ENCODE measurements at places on chromosomes 2 and 18. TPM values are rescaled to one million over a fixed set of nuclear protein-coding genes. Genes with fewer than 3 reads are reported as not detected.

CNTNAP5 gene
- total RNA-seq = not detected

ANKRD30B gene
- not detected for total RNA-seq

PLB1 gene
- 0.49 TPM for total RNA-seq

AQP12B gene
- not detected for total RNA-seq

INHBB gene
- total RNA-seq = 0.27 TPM

TFPI gene
- total RNA-seq = 29.1 TPM

DYNAP gene
- not detected for total RNA-seq

RAB31 gene
- total RNA-seq = 46.9 TPM

LINC00305 gene
- not detected for total RNA-seq

ANTXR1 gene
- total RNA-seq = 25.7 TPM

DLX1 gene
- 2.0 TPM for total RNA-seq

WNT6 gene
- total RNA-seq = 1.4 TPM

TGIF1 gene
- 242 TPM for total RNA-seq

ACTG2 gene
- total RNA-seq = 0.89 TPM

HAAO gene
- total RNA-seq = not detected

SCN2A gene
- total RNA-seq = 0.25 TPM

DTNA gene
- total RNA-seq = 9.6 TPM

CCDC85A gene
- 0.10 TPM for total RNA-seq

C2orf78 gene
- total RNA-seq = 1.5 TPM

- no peak for DNase-seq
These were observed 311.5 kb upstream of the GYPC start for GRCh38 chr2:126344493-126344892.

DNA sequence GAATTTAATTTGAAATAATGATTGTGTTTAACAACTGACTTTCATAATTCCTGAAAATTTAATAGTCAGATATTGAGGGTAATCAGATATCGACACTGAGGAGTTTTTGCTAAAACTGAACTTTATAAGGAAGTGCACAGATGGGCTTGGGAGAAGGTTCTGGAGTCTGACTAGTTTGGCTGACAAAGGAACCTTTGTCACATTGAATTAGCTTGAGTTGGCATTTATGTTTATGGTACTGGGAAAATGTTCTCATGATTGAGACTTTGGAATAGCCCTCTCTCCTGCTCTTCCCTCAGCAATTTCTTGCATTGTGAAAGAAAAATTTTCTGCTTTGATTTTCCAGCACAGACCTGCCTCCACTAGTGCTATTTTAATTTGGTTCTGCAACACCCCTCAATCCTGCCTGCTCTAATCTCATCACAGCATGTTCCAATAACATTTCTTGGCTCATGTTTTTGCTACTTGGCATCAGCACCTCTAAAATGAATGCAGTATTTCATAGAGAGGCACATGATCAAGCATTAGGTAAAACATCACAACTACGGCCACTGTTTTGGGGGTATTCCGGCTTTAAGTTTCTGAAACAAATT is 133.9 kb upstream of the FSHR start:
- no peak for DNase-seq

DNA sequence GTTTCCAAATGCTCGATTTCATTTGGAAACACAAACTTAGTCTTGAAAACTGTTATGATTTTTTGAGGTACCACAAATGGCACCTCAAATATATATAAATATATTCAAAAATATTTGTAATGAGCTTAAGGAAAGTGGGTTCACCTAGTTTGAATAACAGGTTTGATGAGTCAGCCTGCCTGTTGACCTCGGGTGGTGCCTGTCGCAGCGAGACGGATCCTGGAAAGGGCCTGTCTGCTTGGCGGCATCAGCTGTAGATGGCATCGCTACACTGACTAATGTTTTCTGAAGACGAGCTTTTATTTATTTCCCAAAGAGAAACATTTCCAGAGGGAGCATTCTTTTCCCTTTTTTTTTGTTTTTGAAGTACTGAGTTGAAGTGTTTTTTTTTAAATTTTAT is 6.9 kb downstream of the ALLC start:
- DNase-seq = no peak

DNA sequence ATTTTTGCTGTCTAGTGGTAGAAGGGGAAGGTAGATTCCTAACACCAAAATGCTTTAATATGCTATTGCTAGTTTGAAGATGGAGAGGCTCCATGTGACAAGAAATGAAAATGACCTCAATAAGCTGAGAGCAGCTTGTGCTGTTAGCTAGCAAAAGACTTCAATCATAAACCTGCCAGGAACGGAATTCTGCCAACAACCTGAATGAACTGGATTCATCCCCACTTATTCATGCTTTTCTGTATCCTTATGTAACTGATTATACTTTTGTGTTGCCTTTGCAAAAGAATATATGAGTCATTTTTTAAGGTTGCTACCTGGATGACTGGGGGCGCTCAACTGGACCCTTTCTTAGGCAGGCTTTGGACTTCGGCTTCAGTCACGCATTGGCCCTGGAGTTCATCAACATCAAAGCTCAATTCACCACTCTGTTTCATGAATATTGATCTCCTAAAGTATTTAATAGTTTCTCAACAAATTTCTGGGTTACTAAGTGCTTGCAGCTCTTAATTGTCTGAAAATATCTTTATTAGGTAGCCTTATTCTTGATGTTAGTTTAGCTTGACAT is 97.5 kb upstream of the KCNJ3 start:
- DNase-seq = no peak

DNA sequence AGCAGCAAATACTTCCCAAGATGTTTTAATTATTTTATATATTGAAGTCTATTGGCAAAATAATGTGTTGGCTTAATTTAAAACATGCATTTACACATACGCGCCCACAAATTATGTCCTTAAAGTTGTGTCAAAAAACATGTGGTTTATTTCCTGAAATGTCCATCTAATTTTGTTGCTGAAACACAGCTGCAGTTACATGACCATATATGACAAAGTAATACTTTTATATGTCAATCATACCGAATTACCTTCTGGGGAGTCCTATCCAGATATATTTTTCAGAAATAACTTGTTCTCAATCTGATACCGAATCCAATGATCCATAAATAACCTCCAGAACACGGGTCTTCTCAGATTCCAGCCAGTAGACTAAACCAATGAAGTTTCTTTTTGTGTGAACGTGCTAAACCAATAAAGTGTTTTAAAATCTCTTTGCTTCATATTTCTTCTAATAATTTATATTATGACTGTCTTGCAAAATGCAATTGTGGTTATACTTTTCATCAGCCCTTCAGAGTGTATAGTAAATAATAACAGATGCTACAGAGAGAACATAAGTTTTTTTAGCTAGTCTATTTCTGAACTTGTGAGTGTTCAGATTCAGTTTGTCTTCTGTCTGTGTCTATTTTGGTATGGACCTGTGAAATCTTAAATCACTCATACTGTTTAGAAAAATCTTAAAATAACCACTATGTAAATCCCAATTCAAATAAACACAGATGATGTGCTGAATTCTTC is 2.4 kb downstream of the SCG2 start:
- no peak for DNase-seq

DNA sequence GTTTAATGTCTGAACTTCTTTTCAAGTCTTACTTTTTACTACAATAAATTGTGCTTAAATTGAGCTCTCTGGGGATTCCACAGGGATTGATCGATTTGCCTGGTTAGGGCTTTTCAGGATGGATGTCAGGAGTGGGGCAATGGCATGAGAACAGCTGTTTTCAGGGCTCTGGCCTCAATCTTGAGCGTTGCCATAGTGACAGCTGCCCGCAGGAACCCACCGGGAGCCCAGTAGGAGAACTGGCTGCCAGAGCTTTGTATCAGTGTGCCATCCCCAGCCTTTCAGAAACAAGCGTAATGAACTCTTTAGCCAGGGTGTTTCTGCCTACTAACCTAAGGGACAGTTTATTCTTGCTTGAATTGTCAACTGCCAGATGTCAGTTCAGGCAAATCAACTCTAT is 93.5 kb downstream of the GALNT3 start:
- no peak for DNase-seq

DNA sequence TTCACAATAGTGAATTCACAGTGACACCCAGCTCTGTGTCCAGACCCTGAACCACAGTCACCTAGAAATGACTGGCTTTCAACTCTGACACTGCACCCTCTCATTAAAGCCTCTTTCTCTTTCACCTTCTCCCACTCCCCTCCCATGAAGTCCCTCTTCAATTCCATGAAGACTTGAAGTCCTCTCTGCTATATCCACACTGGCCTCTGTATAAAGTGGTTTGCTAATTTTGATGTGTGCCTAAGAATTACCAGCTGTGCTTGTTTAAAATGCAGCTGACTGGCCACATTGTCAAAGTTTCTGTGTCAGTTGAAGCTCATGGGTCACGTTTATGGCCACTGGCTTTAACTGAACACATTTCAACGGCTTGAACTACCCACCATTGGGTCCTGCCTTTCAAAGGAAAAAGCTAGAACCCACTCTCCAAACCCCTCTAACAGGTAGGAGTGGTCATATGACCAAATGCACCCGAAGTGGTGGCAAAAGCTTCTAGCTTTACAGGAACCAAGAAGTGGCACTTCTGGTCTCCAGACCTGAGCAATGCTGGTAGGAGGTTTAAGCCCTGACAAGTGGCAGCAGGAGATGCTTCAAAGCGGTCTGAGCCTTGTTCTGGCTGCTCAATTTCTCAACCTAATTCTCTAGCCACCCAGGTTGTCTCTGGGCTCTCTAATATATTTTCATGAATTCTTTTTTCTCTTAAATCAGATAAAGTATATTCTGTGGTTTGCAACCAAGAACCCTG is 34.2 kb downstream of the B4GALT6 start:
- no peak for DNase-seq

GRCh38 chr2:168220965-168221819 is 26.2 kb downstream of the STK39 start:
- DNase-seq = no peak

- peak; percentile 15 for DNase-seq
These were observed 81.0 kb downstream of the TAF4B start for GRCh38 chr18:26307161-26307773.

DNA sequence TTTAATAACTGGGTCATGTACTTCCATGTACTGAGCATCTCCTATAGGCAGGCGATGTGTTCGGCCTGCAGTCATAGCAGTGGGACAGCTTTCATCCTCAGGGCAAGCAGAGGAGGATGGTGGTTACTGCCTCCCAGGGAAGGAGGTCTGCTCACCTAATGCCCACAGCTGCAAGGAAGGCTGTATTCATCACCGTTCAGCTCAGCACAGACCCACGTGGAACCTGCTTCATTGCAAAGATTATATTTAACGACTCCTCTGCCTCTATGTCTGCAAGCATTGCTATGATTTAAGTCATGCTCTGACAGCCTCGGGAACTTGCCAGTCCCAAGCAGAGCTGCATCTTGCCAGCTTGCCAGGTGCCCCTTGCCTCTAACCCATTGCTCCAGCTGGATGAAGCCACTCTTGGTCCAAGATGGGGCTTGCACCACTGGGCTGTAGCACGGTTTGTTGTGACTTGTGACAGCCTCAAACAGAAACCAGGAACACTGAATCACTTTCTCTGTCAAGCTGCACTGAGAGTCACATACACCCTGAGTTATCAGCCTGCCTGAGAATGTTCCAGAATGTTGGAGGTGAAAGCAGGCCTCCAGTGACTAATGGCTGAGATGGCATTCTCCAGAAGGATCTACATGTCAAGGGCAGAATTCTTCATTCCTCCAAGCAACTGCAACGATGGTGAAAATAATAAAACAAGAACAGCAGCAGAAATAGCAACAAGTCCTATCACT is 651.1 kb upstream of the ID2 start:
- no peak for DNase-seq

DNA sequence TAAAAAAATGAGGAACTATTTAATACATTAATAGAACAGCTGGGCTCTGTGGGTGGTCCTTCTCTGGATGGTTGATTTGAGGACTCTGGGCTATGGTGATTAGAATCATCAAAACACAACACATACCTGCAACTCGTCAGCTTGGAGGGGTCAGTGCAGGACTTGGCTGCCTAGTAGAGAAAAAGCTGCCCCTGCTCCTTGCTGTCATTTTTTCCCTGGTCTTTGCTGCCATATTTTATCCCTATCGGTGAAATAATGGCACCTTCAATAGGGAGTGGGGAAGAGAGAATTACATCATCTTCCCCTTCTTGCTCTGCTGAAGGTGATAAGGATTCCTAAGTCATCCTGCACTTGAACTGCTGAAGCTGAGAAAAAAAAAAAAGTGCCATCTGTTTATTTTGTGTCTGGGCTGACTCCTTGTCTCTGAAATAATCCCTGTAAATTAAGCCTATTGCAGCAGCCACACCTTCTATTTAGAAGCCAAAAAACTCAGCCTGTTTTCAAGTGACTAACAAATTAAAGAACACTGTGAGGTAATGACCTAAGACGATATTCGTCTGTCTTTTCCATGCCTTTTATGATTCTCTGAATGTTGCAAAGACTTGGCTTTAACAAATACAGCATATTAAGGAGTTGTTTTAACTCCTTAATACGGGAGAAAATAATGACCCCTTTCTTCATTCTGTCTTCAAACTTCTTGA is 89.3 kb downstream of the ACVR1 start:
- DNase-seq = no peak

GRCh38 chr2:165443511-165443910 is 26.0 kb upstream of the CSRNP3 start:
- no peak for DNase-seq

DNA sequence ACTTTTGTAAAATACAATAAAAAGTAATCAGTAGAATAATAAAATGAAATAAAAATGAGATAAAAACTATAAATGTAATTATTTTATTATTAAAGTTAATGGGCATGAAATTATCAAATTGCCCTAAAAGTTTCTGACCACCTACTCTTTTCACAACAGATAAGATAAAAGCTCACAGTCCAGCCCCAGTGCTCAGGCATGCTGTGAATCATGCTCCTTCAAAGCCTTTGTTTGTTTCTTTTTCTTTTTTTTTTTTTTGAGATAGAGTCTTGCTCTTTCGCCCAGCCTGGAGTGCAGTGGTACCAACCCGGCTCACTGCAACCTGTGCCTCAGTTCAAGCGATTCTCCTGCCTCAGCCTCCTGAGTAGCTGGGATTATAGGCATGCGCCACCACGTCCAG is 181.7 kb downstream of the ANKRD44 start:
- DNase-seq = no peak

GRCh38 chr2:237704501-237705434 is 77.4 kb downstream of the LRRFIP1 start:
- DNase-seq = no peak

- no peak for DNase-seq
These were observed 53.9 kb downstream of the TNS1 start for GRCh38 chr2:217948897-217949296.

- no peak for DNase-seq
These were observed 803.2 kb upstream of the POU3F3 start for GRCh38 chr2:104050656-104051242.

DNA sequence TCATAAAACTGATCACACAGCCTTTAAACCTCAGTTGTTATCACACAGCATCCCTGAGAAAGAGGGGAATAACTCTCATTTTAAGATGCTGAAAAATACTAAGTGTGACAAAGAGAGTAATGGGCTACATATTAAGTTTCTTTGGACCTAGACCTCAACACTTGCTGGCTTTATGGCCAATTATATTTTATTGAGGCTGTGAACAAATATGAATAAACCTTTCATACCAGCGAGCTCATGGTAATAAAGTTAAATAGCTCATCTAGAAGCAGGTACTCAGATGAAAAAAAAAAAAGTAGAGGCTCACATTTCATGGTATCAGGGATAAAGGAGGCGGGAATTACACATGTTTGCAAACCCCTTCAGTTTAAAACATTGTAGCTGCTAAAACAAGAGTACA is 75.7 kb downstream of the DOCK10 start:
- DNase-seq = no peak

GRCh38 chr2:209817844-209818271 is 46.2 kb downstream of the UNC80 start:
- DNase-seq = no peak

- no peak for DNase-seq
These were observed 116.0 kb downstream of the GBX2 start for GRCh38 chr2:236052206-236052605.
